NCI-H1694 treated with DMSO at 0.1 percent for 48 hours (cell line): ENCODE measurements at places on chromosomes 1 and 21.

GRCh38 chr1:6267686-6268322, 6.9 kb upstream of the GPR153 start:
- DNase-seq: no peak

- no peak for DNase-seq
Observed at GRCh38 chr1:28466226-28466778, 39.5 kb upstream of the RCC1 start.

DNA sequence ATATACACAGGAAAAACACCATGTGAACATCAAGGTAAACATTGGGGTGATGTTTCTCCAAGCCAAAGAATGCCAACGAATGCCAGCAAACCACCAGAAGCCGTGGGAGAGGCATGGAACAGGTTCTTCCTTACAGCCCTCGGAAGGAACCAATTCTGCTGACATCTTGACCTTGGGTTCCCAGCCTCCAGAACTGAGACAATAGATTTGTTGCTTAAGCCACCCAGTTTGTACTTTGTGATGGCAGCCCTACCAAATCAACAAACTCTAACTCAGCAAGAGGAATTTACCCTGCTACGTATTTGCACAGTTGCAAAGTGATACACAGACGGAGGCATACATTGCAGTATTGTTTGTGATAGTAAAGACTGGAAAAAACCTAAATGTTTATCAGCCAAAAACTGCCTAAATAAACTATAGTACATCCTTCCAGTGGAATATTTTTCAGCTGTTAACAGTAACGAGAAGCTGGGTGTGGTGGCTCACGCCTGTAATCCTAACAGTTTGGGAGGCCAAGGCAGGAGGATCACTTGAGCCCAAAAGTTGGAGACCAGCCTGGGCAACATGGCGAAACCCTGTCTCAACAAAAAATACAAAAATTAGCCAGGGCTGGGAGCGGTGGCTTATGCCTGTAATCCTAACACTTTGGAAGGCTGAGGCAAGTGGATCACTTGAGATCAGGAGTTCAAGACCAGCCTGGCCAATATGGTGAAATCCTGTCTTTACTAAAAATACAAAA, 12.5 kb upstream of the ZC3H12A start:
- DNase-seq: no peak

- DNase-seq: no peak
Observed at GRCh38 chr1:14872762-14873161, 274.3 kb downstream of the KAZN start.

- DNase-seq: no peak
Observed at GRCh38 chr21:32645261-32646182, 33.3 kb upstream of the CFAP298 start.

DNA sequence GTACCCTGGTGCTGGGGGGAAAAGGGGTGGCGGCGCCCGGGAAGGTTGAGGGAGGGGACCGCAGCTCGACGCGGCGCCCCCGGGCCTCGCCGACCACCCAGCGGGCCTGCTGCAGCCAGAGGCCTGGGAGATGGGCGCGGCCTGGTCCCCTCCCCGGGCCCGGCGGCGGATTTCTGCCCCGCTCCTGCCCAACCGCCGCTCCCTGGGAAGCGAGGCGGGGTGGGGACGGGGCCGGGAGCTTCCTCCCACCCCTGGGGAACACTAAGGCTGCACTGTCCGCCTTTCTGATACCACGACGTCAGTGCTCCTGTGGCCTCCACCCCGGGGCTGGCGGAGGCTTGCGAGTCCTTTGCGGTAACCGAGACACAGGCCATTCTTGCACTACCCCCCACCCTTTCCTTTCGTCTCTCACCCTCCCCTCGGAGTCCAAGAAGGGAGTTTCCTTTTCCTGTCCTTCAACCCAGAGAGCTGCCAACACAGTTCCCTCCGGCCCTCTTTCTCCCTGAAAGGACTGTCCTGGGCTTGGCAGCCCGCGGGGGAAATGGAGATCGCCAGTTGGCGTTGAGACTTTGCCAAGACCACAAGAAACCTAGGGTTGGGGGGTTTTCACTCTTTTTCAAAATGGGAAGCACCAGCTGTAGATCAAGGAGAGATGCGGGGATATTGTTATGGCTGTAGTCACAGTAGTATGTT, 742 bp downstream of the SH3GLB1 start:
- DNase-seq: no peak

- no peak for DNase-seq
Observed at GRCh38 chr1:193083365-193084088, 21.7 kb downstream of the GLRX2 start.

DNA sequence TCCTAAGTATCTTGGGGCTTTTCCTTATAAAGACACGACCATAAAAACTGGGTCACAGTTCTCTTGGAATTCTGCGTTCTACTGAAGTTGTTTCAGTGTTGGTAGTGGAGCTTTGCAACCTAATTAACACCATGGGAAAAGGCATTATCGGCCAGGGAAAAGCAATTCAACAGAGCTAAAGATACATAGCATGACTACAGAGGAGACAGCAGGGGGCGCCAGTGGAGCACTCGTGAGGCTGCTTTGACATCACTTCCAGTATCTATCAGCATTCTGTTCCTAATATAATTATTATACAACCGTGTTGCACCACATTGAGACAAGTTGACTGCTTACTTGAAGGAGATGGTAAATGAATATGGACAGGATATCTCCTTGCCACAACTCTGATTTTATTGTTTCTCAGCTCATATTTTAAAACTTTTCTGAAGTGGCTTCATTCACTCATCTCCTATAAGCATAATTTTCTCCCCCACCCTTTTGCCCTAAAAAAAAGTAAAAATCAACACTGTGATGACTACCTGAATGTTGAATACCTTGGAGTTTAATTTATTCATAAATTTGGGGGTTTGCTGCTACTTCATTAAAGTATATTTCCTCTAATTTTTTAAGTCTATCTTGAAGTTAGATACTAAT, 39.4 kb downstream of the ZP4 start:
- peak; percentile 54 for DNase-seq

GRCh38 chr1:226641671-226642231, 93.2 kb downstream of the STUM start:
- no peak for DNase-seq

- peak; percentile 27 for DNase-seq
Observed at GRCh38 chr21:27275294-27275927, 308.5 kb upstream of the ADAMTS5 start.
